ENCODE measurements at places on chromosomes 3 and 15. TPM values are rescaled to one million over a fixed set of nuclear protein-coding genes. Genes with fewer than 3 reads are reported as not detected.

The TMCO5A gene
- not detected for total RNA-seq

DNA sequence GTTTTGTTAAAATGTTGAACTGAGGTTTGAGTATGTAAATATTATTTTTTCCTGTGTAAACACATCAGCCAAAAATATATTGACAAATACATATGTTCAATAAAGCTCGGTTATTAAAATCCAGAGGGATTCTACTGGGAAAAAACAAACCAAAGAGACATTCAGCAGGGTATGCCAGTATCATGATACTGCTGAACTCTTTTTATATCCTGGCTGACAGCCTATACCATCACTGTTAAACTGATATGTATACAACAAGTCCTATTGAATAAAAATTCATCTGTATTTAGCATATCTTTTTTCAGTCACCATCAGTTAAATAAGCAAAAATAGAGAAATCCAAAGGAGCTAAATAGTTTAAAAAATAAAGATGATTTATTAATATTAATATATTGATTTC lies 71.6 kb upstream of the NEO1 start:
- H3K27me3 ChIP-seq = no peaks in the 10 kb centered on the region
- H3K36me3 ChIP-seq = no peaks in the 10 kb centered on the region
- H3K4me1 ChIP-seq = no peaks in the 10 kb centered on the region
- H3K4me3 ChIP-seq = no peak overlapping the region

- DNase-seq = no peak
- H3K4me1 ChIP-seq = no peaks in the 10 kb centered on the region
- no peaks in the 10 kb centered on the region for H3K36me3 ChIP-seq
- no peaks in the 10 kb centered on the region for H3K27me3 ChIP-seq
- no peak overlapping the region for H3K27ac ChIP-seq
- no peak overlapping the region for H3K4me3 ChIP-seq
Observed at GRCh38 chr3:158160958-158161357, 51.1 kb downstream of the RSRC1 start.

DNA sequence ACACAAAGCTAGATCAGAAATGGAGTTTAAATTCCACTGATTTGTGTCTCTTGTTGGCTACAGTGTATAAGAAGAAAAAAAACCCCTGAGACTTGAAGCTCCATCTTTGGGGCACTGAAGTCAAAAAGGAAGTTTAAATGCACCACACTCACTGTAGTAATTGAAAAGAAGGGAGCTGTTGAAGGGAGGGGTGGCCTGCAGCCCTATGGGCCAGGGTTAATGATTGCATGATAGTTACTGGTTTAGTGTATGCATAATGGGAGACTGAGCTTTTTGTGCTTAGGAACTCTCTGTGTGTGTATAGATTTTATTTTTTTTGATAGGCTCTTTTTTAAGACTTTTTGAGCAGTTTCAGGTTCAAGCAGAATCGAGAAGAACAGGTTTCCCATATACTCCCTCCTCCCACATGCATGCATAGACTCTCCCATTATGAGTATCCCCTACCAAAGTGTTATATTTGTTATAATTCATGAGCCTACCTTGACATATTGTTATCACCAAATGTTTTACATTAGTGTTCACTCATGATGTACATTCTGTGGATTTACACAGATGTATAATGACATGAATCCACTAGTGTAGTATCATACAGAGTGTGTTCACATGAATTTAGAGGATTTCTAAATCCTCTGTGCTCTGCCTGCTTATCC lies 88.2 kb downstream of the TNFAIP8L3 start:
- H3K36me3 ChIP-seq = peaks cover 29% of the 10 kb centered on the region
- no peaks in the 10 kb centered on the region for H3K4me1 ChIP-seq
- H3K4me3 ChIP-seq = no peak overlapping the region
- H3K27me3 ChIP-seq = no peaks in the 10 kb centered on the region
- DNase-seq = no peak
- H3K27ac ChIP-seq = no peak overlapping the region

All from upper lobe of right lung (tissue), 1 donor.